ENCODE measurements at places on chromosomes 6 and 20. TPM values are rescaled to one million over a fixed set of nuclear protein-coding genes. Genes with fewer than 3 reads are reported as not detected.

RNF217 gene
- 2.0 TPM for total RNA-seq

SLC12A5 gene
- 0.10 TPM for total RNA-seq

RBBP8NL gene
- total RNA-seq, result not detected

CLPSL1 gene
- total RNA-seq, result not detected

BNIP5 gene
- not detected for total RNA-seq

POU5F1 gene
- not detected for total RNA-seq

MTFR2 gene
- 3.9 TPM for total RNA-seq

FOXF2 gene
- not detected for total RNA-seq

ZNF311 gene
- total RNA-seq, result 0.10 TPM

HSPA12B gene
- total RNA-seq, result not detected

DEFB132 gene
- not detected for total RNA-seq

TBXT gene
- total RNA-seq, result not detected

TGM2 gene
- total RNA-seq, result 0.73 TPM

C6orf15 gene
- not detected for total RNA-seq

SLC24A3 gene
- total RNA-seq, result 1.0 TPM

ADGRB3 gene
- total RNA-seq, result 0.10 TPM

AVP gene
- total RNA-seq, result not detected

Data from mononuclear cell (primary cell).